ENCODE measurements at places on chromosomes 6 and 20. TPM values are rescaled to one million over a fixed set of nuclear protein-coding genes. Genes with fewer than 3 reads are reported as not detected.

The RING1 gene
- total RNA-seq = 33.7 TPM

The SLC32A1 gene
- not detected for total RNA-seq

The VGLL2 gene
- total RNA-seq = not detected

The HLA-C gene
- total RNA-seq = 170 TPM

The HEY2 gene
- total RNA-seq = not detected

The CRISP3 gene
- total RNA-seq = not detected

The USP49 gene
- 5.4 TPM for total RNA-seq

- no peaks in the 10 kb centered on the region for H3K27me3 ChIP-seq
- no peaks in the 10 kb centered on the region for H3K4me1 ChIP-seq
Observed at GRCh38 chr6:71592643-71593042, 293.7 kb upstream of the RIMS1 start.

DNA sequence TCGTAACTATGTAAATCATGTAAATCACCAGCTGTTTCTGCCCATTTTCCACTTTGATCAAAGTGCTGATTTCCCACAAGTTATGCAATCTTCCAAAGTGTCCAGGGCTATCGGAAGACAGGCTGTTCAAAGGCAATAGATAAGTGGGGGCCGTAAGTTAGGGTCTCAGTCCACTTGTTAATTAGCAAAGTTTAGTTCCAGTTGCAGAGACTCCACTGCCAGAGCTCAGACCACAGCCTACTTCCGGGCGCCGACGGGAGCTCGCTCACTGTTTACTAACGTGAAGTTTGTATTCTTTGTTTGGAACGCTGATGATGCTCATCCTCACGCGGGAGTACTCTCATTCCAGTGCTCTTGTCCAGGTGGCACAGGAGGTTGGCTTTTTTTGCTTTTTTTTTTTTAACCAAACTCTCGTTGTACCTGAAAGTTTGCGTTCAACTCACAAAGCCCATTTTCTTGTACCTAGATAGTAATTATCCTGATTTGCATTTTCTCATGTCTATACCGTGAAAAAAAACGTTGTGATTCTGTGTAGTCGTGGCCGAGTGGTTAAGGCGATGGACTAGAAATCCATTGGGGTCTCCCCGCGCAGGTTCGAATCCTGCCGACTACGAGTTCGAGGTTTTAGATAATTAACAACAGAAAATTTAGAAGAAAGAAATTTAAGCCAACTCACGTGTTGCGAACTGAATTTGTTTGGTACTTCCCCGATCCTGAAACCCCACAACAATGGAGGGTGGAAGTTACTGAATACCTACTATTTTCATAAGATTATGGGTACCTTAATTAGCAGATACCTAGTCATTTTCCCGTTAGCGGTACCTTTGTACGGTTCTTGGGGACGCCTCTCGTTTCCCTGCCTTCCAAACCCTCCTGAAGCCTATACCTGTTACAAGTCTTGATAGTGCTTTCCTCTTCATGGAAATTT is 29.9 kb upstream of the ZNF184 start:
- peak; percentile 90 for DNase-seq
- H3K4me1 ChIP-seq = peaks cover 32% of the 10 kb centered on the region
- peaks cover 2% of the 10 kb centered on the region for H3K27me3 ChIP-seq
- H3K27ac ChIP-seq = peak overlapping the region; percentile 64

DNA sequence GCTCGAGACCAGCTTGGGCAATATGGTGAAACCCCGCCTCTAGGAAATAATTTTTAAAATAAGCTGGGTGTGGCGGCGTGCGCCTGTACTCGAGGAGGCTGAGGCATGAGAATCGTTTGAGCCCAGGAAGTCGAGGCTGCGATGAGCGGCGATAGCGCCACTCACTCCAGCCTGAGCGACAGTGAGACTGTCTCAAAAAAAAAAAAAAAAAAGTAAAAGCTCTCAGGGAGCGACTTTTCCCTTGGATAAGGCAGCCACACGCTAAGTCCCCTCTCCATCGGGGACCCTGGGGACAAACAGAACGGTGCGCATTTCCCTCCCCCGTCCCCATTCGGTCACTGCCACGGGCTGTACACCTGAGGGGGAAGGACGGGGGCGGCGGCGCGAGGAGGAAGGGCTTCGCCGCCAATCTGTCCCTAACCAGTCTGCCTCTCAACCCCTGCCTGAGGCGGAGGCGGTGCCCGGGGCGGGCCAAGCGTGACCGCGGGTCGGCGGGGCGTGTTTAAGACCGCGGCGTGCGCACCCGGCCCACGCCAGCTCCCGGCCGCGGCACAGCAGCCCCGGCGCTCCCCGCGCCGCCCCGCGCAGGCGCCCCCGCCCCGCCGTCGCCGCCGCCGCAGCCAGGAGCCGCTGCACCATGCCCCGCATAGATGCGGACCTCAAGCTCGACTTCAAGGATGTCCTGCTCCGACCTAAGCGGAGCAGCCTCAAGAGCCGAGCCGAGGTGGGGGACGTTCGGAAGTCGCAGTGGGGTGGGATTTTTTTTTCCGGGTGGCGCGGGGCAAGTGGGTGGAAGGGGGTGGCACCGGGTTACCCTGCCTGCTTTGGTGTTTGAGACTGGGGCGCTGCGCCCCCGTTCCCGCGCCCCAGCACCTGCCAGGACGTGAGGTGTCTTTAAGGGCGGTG is at the start of gene GMPR:
Gene GMPR, plus strand, starts transcription at position 531 of the 906 bp plus-strand sequence. Its CDS starts 107 bp downstream, at position 638.
- H3K4me1 ChIP-seq = no peaks in the 10 kb centered on the region
- DNase-seq = no peak
- H3K4me3 ChIP-seq = peak within 1 kb of the TSS; percentile 81
- no peaks in the 10 kb centered on the region for H3K36me3 ChIP-seq
- H3K27me3 ChIP-seq = peaks cover 12% of the 10 kb centered on the region
- H3K27ac ChIP-seq = no peak within 1 kb of the TSS

DNA sequence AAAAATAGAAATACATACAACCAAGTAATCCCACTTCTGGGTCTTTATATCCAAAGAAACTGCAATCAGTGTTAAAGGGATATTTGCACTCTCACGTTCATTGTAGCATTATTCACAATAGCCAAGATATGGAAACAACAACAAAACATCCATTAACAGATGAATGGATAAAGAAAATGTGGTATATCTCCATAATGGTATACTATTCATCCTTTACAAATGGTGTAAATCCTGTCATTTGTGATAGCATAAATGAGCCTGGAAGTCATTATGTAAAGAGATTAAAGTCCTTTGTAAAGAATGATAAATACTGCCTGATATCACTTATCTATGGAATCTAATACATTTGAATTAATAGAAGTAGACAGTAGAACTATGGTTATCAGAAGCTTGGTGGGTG is 327.7 kb downstream of the UTRN start:
- no peaks in the 10 kb centered on the region for H3K4me1 ChIP-seq
- H3K4me3 ChIP-seq = no peak overlapping the region
- no peaks in the 10 kb centered on the region for H3K36me3 ChIP-seq
- H3K27me3 ChIP-seq = no peaks in the 10 kb centered on the region

GRCh38 chr6:167778497-167779128 is 48.1 kb upstream of the AFDN start:
- no peaks in the 10 kb centered on the region for H3K4me1 ChIP-seq
- no peak overlapping the region for H3K4me3 ChIP-seq
- H3K27ac ChIP-seq = no peak overlapping the region
- H3K27me3 ChIP-seq = no peaks in the 10 kb centered on the region

GRCh38 chr6:57329933-57330332 is 12.5 kb downstream of the PRIM2 start:
- H3K4me1 ChIP-seq = no peaks in the 10 kb centered on the region
- no peaks in the 10 kb centered on the region for H3K27me3 ChIP-seq
- DNase-seq = no peak
- H3K27ac ChIP-seq = no peak overlapping the region
- peaks cover 5% of the 10 kb centered on the region for H3K36me3 ChIP-seq
- H3K4me3 ChIP-seq = no peak overlapping the region

DNA sequence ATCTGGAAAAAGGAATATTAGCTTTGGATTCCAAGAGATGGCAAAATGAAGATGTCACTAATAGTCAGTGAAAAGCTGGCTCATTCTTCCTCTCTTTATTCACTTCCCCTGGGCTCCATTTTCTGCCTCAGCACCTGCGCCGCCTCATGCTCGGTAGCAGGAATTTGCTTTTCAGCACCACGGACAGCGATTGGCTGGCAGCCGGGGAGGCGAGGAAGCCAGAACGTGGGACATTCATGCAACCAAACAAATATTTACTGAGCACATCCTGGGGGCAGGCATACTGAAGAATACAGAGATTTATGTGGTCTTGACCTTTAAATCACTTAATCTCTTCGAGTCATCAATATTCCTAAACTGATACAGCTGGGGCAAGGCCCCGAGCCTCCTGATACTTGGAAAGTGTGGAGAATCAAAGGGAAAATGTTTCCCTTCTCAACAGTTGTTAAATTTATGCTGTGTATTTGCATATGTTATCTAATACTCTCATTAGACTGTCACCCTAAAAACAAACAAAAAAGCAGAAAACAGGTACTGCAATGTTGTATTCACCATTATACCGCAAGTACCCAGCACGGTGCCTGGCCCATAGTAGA is 12.1 kb upstream of the PDYN start:
- H3K4me1 ChIP-seq = no peaks in the 10 kb centered on the region
- H3K4me3 ChIP-seq = no peak overlapping the region
- no peak overlapping the region for H3K27ac ChIP-seq
- H3K27me3 ChIP-seq = peaks cover 21% of the 10 kb centered on the region
- no peaks in the 10 kb centered on the region for H3K36me3 ChIP-seq

- DNase-seq = no peak
- no peaks in the 10 kb centered on the region for H3K4me1 ChIP-seq
- no peak overlapping the region for H3K4me3 ChIP-seq
- H3K27me3 ChIP-seq = no peaks in the 10 kb centered on the region
Observed at GRCh38 chr20:49759266-49759950, 45.7 kb upstream of the B4GALT5 start.

- H3K4me1 ChIP-seq = peaks cover 39% of the 10 kb centered on the region
- no peak overlapping the region for H3K27ac ChIP-seq
- no peak overlapping the region for H3K4me3 ChIP-seq
- no peaks in the 10 kb centered on the region for H3K27me3 ChIP-seq
Observed at GRCh38 chr6:7150381-7151064, 42.8 kb downstream of the RREB1 start.

DNA sequence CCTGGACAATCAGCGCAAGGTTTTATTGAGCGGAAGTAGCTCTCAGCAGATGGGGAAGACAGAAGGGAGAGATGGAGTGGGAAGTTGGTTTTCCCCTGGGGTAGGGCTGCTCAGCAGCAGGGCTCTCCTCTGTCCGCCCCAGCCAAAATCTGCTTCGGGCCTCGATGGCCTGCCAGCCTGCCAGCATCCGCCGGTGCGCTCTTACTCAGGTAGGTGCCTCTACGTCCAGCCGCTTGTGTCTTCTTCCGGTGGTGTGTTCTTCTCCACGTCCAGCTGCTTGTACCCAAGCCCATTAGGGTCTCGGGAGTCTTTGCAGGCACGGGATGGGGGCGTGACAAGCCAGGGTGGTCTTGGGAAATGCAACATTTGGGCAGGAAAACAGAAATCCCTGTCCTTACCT is 1340.0 kb upstream of the MAP3K7 start:
- no peaks in the 10 kb centered on the region for H3K27me3 ChIP-seq
- no peak overlapping the region for H3K4me3 ChIP-seq
- H3K4me1 ChIP-seq = no peaks in the 10 kb centered on the region
- no peak for DNase-seq

DNA sequence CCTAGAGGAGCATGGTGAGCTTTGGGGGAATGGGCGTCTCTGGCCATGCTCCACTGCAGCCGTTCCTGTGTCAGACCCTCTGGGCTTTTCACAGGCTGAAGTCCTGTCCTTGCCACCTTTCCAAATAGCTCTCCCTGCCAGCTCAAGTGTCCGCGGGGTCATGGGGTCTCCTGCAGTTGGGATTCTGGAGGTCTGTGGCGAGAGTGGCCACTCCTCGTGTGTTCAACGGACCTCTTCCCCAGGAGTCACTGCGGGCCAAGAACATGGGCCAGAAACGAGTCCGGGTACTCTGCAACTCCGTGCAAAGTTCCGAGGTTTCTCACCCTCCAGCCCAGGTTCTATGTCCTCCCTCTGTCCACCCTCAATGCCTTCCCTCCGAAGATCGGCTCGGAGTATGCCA is 4.7 kb downstream of the OR2B3 start:
- no peaks in the 10 kb centered on the region for H3K4me1 ChIP-seq
- 0 out of 2 replicates have a peak, but pooled peaks cover 2% of the 10 kb centered on the region for H3K27me3 ChIP-seq
- no peak overlapping the region for H3K4me3 ChIP-seq
- DNase-seq = no peak
- H3K36me3 ChIP-seq = no peaks in the 10 kb centered on the region

GRCh38 chr6:106470316-106470715 is 109.8 kb downstream of the CRYBG1 start:
- no peak for DNase-seq
- no peaks in the 10 kb centered on the region for H3K4me1 ChIP-seq
- H3K36me3 ChIP-seq = no peaks in the 10 kb centered on the region
